ENCODE measurements at places on chromosomes 6 and 20.

GRCh38 chr6:50007819-50008218 is 14.0 kb downstream of the DEFB110 start:
- no peak for DNase-seq

DNA sequence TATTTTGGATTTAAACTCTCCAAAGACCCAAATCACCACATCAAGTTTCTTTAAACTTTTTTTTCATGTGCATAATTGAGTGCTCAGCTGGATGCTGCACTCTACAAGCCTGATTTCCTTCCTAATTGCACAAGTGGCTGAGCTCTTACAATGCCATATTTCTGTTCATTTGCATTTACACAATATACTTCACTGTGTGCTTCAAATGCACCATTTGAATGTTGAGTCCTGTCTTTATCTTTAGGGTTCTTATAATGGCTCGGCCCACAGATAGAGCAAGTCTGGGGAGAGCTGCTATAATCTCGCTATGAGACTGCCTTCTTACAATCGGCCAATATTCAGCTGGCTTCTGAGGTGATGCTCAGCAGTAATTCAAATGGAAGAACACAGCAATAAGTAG is 200.6 kb upstream of the MAP3K7 start:
- no peak for DNase-seq

DNA sequence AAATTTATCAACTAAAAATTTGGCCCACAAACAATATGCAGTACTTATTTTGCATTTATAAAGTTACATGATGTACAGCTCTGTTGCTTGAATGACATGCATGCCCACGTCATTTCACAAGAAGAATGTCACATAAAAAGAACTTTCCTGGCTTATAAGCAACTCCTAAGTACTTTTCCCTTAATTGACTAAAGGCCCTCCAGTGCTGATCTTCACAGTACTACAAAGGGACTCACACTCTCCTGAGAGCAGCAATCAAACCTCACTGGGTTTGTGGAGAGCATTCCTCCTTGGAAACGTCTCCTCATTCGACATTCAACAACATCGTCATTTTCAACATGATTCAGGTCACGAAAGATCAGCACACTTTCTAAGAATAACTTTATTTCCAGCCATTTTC is 111.1 kb downstream of the IPCEF1 start:
- no peak for DNase-seq

DNA sequence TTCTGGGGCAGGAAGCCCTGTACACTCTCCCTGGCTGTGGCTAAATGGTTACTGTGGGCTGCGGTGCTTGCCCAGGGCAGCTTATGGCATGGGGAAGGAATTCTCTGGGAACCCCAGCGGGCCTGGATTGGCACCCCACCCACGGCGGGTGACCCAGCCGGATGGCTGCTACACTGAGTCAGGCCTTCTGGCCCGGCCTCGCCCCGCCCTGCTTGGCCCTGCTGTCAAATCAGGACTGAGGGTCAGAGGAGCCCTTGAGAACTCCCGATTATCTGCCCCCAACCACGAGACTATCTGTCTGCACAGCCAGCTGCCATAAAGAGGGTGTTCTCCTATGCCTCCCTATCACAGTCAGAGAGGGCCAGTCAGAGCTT is 7.3 kb upstream of the ITPR3 start:
- DNase-seq: no peak

GRCh38 chr6:136499370-136499769 is 50.9 kb downstream of the MAP7 start:
- no peak for DNase-seq

- DNase-seq: no peak
Measured at GRCh38 chr6:88342336-88342735, 176.2 kb upstream of the CNR1 start.

GRCh38 chr6:167799033-167799821 is 27.5 kb upstream of the AFDN start:
- no peak for DNase-seq

- no peak for DNase-seq
Measured at GRCh38 chr6:157981132-157981394, 600 bp upstream of the SYNJ2 start.

- DNase-seq: no peak
Measured at GRCh38 chr6:34555328-34555727, 801 bp downstream of the SPDEF start.

GRCh38 chr6:45679163-45679562 is 301.4 kb upstream of the SUPT3H start:
- DNase-seq: no peak

- peak; percentile 63 for DNase-seq
Measured at GRCh38 chr20:59010995-59011873, 4.2 kb upstream of the CTSZ start.

DNA sequence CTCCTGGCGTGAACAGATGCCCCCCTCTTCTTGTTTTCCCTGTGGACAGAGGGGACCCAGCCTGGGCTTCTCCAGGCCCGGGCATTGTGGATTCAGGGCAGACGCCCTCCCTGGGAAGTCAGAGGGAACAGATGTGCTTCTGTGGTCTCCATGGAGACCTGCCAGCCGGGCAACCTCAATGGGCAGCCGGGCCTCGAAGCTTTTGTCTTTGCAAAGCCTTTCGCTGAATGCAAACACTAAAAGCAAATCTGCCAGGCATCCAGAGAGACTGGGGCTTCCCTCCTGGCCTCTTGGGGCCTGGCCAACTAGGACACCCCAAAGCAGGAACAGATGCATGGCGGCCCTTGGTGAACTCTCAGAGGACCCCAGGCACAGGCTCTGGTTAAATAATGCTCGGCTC is 370.0 kb upstream of the SULF2 start:
- no peak for DNase-seq

GRCh38 chr20:8005575-8006366 is 13.8 kb downstream of the TMX4 start:
- DNase-seq: no peak

DNA sequence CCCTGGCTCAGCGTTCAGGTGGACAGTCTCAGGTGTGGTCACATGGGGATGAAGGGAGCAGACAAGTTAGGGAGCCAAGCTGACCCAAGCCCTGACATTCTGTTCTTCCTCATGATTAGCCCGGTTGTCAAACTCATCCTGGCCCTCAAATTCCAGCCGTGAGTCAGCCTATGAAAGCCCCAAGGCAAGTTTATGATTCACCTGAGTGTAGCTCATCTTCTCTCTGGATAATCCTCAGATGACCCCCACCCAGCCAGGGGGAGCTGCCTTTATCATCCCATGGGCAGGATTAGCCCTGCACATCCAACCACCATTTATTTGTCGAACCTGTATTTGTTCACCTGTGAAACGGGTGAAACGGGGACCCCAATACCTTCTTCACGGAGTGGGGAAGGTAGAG is 161.9 kb downstream of the DHX35 start:
- DNase-seq: no peak

DNA sequence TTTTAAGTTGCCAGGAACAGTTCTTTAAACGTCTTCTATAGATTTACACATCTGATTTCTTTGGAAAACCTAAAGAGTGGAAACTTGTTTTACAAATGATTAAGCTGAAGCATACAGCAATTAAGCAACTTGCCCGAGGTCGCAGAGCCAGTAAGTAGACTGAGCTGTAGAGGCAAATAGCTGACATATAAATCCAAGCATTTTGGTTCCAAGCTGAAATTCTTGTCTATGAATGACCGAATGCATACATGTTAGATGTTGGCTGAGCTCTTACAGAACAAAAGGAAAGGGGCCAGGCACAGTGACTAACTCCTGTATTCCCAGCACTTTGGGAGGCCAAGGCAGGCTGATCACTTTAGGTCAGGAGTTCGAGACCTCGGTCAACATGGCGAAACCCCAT is 101.8 kb upstream of the SGK1 start:
- no peak for DNase-seq

DNA sequence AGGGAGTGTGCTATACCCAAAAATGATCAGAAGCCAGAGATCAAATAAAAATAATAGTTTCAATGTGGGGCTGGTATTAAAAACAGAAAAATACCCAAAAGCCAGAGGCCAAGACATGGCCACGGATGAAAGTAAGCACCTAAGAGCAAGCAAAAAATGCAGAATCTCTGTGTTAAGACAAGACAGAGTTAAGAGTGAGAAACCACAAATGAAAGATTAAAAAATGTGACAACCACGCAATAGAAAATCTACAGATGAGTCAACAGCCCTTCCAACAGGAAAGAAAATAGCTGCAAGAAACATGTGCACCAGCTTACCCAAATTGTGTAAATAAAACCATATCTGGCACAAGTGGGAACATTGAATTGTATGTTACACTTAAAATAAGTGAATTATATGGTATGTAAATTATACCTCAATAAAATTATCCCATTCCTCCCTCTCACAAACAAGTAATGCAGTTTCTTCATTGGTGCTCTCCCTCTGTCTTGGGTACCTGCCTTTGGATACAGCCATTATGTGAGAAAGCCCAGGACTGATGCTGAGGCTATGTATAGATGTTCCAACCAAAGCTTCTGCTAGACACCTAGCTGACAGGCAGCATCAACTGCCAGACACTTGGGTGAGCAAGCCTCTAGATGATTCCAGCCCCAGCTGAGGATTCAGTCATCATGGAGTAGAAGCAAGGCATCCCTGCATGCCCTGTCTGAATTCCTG is 55.3 kb upstream of the UFL1 start:
- DNase-seq: no peak

DNA sequence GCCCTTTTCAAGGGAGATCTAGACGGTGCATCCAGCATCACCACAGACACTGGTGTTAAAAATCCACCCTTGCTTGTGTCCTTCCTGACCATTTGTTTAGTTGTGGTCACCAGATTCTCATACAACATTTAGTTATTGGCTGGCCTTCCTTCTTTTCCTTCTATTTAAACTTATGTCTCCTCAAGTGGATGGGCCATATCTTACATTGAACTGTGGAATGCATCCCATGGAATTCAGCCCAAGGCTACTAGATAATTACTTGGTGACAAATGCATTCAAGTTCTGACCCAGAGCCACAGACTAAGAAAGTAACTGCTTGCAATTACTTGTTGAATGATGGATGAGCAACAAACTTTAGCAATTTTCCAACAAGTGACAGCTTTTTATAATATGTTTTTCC is 198.9 kb upstream of the SSTR4 start:
- no peak for DNase-seq

DNA sequence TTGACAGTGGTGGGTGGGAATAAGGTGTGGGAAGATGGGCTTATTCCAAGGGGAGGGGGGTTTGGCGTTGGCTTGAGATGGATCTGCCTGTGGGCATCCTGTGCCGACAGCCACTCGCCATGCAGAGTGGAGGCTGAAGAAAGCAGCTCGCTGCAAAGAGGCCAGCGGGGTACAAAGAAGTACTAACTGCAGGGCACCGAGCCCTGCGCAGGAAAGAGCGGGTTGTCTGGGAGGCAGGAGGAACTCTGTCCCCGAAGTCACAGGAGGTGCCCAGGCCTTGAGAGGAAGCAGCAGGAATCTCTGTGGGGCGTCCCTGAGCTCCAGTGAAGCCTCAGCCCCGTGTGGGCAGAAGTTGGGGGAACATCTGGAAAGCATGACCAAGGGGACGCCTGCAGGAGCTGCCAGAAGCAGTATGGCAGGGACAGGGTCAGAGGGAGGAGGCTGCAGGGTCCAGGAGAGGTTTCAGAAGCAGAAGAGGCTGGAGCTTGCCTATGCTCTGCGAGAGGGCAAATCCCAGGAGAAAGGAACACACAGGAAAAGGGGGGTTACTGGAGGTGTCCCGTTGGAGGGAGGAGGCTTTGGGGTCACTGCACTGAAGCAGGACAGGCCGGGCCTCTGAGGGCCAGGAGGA is 77.2 kb downstream of the THBS2 start:
- no peak for DNase-seq

DNA sequence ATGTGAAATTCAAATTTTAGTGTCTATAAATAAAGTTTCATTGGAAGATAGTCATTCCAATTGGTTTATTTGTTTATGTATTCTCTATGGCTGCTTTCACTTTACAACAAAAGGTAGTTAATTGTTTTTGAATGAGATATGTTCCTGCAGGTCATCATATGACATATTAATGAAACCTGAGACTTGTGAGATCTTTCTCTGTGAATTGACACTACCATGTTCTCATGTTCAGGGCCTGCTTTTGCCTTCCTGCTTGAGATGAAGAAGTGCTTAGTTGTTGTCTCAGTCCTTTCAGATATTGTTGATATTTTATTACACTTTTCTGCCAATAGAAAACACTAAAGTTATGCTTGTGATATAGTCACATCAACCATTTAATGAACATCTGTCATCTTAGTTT is 132.5 kb downstream of the UTRN start:
- no peak for DNase-seq

DNA sequence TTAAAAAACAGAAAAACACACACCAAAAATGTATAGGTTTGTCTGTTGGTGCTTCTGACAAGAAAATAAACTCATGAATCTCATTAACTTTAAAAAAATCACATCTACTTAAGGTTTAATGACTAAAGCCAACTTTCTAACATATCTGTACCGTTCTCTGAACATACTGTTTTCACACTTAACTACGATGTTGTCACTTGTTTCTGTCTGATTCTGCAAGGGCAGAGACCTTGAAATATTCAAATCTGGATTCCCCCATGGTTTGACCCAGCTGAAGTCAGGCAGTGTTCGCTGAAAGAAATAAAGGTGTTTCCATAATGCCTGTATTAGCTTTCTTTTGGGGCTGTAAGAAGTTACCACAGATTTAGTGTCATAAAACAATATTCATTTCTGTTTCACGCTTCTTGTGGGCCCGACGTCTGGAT is 2.7 kb upstream of the ASXL1 start:
- no peak for DNase-seq

GRCh38 chr6:21377356-21377755 is 216.2 kb upstream of the SOX4 start:
- DNase-seq: no peak

GRCh38 chr20:23907579-23907978 is 28.0 kb upstream of the CST5 start:
- DNase-seq: no peak

DNA sequence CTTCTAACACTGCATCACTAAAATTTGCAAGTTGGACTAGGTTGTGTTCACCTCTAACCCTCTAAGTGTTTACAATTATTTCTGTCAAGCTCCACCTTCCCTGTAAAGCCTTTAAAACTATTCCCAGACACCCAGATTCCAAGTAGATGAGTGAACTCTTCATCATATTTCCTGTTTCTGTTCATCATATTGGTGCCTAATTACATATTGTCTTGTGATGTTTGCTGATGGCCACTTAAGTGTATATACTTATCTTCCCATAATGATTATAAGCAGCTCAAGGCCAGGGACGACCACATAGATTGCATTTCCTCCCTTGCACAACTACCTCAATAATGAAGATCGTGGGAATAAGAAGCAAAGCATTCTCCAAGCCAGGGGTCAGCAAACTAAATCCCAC is 16.8 kb downstream of the TNFRSF21 start:
- no peak for DNase-seq

GRCh38 chr6:68226460-68226859 is 408.6 kb upstream of the ADGRB3 start:
- DNase-seq: no peak

GRCh38 chr20:48455651-48456365 is 372.0 kb downstream of the PREX1 start:
- DNase-seq: no peak

GRCh38 chr20:25856256-25856884 is 159.7 kb upstream of the ZNF337 start:
- no peak for DNase-seq

GRCh38 chr20:43962530-43962929 is 47.9 kb downstream of the TOX2 start:
- DNase-seq: no peak

GRCh38 chr20:13915284-13915683 is 75.1 kb downstream of the SEL1L2 start:
- DNase-seq: no peak
